ENCODE measurements at places on chromosomes 1 and 21.

GRCh38 chr1:222523852-222524251, 24.1 kb downstream of the HHIPL2 start:
- DNase-seq: no peak

GRCh38 chr1:63873751-63874150, 99.9 kb downstream of the ROR1 start:
- no peak for DNase-seq

DNA sequence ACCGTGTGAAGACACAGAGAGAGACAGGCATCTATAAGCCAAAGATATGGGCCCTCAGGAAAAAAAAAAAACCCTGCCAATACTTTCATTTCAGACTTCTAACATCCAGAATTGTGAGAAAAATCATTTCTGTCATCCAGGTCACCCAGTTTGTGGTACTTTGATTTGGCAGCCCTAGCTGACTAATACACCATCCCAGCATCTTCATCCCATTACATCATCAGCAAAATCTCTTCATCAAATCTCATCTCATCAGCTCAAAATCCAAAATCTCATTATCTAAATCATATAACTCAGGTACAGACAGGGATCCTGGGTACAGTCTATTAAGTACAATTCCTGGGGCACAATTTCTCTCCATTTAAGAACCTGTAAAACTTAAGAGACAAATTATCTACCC, 51.9 kb upstream of the GJA8 start:
- no peak for DNase-seq

DNA sequence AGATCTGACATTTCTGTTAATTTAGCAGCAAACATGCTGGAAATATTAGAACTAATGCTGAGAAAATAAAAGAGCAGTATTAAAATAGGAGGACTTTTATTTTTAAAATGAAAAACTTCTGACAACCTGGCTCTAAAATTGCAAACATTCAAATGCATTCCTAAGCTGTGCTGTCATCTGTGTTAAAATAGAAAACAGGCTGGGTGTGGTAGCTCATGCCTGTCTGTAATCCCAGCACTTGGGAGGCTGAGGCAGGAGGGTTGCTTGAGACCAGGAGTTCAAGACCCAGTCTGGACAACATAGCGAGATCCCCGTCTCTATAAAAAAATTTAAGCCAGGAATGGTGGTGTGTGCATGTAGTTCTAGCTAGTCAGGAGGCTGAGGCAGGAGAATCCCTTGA, 44.6 kb downstream of the MIGA1 start:
- no peak for DNase-seq

DNA sequence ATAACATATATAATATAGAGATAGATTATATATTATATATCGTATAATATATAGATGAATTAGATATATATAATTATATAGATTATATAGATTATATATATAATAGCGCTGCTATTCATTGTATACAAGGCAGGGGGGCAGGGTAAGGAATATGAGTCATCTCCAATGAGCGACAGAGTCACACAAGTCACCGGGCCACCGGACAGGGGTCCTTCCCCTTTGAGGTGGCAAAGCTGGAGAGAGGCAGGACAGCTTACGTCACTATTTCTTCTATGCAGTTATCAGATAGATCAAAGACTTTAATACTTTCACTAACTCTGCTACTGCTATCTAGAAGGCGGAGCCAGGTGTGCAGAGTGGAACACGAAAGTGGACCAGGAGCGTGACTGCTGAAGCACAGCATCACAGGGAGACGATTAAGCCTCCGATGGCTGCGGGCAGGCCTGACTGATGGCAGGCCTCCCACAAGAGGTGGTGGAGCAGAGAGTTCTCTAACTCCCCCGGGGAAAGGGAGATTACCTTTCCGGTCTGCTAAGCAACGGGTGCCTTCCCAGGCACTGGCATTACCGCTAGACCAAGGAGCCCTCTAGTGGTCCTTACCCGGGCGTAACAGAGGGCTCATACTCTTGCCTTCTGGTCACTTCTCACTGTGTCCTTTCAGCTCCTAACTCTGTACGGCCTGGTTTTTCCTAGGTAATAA, 2154.7 kb downstream of the MRPL39 start:
- no peak for DNase-seq

DNA sequence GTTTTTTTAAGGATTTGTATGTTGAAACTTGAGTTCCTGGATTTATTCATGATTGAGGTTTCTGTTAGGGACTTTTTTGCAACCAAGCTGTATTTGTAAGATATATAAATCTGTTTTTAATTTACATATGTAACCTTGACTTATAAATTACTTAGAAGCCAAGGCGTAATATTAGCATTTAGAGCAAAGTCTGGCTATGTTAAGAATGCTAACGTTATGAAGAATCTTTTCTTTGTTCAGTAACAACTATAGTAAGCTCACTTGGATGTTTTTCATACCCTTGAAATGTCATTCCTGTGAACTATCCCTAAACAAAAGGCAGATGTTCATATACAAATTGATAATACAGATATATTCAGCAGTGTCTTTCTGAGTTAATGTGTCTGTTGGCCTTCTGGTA, 155.3 kb downstream of the MAGI3 start:
- DNase-seq: no peak

GRCh38 chr1:94636624-94637023, 95.1 kb upstream of the F3 start:
- DNase-seq: no peak

- DNase-seq: no peak
Measured at GRCh38 chr1:65281846-65282245, 27.5 kb upstream of the DNAJC6 start.

DNA sequence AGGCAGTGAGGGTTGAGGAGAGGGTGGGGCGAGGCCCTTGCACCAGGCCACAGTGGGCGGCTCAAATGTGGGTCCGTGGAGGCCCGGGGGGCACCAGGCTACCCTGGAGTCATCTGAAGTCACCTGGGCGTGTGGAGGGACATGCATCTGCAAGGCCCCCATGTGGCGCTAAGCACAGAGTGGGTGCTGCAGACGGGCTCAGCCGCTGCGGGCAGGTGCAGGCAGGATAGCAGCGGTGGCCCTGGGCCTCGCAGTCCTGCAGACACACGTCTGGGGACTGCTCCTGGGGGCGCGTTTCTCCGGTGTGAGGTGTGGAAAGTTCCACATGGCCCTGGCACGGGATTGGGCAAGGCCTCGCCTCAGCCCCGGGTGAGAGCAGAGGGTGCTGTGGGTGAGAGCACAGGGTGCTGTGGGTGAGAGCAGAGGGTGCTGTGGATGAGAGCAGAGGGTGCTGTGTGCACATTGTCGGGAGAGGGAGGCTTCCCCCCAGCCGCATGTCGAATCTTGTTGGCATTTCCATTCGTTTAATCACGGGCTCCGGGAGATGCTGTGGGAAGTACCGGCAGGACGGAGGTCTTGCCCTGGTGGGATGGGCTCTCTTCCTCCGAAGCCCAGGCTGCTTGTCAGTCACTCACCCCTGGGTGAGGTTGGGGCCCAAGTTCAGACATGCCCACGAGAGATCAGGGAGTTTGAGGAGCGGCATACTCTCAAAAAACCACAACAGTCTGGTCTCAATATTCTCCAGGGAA, 46.5 kb downstream of the TP73 start:
- DNase-seq: no peak

DNA sequence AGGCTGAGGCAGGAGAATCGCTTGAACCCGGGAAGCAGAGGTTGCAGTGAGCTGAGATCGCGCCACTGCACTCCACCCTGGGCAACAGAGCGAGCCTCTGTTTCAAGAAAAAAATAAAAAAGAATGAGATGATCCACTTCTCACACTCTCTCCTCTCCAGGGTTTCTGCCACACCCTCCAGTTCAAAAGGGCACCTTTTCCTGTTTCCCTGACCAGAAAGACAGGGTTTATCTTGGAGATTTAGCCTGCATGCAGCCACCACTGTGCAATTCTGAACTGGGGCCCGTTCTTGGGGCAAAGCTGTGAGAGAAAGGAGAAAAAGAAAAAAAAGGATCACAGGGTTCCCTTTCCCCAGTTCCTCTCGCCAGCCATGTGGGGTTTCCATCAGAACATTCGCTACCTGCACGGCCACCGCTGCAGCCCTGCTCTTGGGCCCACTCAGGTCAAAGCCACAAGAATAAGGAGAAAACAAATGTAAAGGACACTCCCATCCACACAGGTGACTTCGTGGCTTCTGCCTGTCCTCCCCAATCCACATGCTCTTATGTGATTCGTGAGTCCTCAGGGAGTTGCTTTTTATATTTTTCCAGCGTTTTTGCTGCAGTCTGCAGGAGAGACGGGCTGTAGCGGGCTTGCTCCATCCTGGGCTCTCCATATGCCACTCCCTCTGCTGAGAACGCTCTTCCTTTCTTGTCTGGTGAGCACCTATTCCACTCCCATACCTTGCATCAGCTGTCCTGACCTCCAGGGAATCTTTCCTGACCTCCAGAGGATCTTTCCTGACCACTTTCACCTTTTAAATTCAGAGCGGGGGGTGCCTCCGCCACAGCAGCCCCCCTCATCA, 26.4 kb downstream of the GNG4 start:
- no peak for DNase-seq

- DNase-seq: no peak
Measured at GRCh38 chr1:202275061-202275770, 66.5 kb downstream of the UBE2T start.

- DNase-seq: no peak
Measured at GRCh38 chr1:157562515-157562914, 10.2 kb upstream of the FCRL5 start.

- DNase-seq: no peak
Measured at GRCh38 chr1:220207411-220207810, 64.8 kb downstream of the RAB3GAP2 start.

DNA sequence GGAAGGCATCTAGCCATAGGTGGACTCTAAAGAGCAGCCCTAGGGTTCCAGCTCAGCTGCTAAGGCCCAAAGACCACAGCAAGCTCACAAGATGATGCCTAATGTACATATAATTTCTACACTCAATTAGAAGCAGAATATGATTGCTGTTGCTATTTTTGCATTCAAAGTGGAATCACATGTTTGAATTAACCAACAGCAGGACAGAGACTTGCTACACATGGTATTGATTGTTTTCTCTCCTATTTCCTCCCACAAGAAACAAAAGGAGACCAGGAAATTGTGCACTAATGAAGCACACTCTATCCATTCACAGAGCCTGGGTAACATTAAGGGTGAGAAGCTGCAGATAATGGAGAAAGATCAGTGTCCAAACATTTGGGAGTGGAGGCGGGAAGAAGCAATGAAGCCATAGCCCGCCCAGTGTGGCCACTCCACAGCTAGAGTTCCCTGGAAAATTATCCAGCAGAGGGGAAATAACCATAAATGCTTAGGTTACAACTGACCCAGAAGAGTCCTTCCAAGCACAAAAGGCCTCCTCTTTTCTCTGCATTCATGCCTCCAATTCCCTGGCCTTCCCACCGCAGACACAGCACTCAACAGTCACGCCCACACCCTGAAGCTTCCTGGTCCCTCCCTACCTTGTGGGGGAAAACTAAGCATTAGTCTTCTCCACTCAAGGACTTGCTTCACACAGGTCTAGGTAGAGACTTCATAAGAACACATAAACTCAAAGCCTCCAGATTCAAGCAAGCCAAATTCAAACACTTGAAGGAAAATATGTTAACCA, 7.5 kb downstream of the CNN3 start:
- DNase-seq: no peak

DNA sequence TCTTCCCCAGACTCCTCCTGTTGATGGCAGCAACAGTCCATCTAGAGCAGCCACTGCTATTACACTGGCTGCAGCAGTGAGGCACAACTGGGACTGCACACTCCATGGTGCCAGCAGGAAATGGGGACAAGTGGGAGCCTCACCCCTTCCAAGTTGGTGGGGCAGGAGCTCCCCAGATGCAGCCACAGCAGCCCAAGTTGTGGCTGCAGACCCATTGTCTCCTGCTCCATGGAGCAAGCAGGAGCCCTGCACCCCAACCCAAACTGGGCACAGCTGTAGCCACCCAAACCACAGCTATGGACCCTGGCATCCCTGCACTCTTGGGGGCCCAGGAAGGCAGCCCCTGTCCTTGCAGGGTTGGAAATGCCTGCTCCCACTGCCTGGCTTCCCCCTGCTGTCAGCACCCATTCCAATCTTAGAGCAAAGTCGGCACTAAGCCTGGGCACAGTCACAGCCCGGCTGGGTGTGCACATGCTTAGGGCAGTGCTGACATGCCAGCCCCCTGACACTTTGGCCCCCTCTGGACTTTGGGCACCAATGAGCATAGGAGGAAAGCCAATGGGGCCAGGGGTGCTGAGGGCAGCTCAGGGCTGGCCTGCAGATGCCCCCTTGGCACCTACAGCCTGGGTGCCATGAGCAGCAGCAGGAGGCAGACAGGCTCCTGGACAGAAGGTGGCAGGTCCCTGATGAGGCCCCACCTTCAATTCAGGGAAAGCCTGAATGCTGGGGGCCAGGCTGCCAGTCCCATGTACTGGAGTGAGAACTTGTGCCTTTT, 44.0 kb downstream of the MATN1 start:
- no peak for DNase-seq

GRCh38 chr1:60600532-60600931, 481.8 kb upstream of the NFIA start:
- DNase-seq: no peak

- no peak for DNase-seq
Measured at GRCh38 chr21:33828083-33828482, 87.5 kb downstream of the ATP5PO start.

GRCh38 chr1:56377431-56377830, 201.9 kb downstream of the PLPP3 start:
- no peak for DNase-seq

- DNase-seq: peak; percentile 53
Measured at GRCh38 chr21:45538381-45539045, 3.7 kb downstream of the SLC19A1 start.

GRCh38 chr1:43931711-43932660, 1.6 kb upstream of the ARTN start:
- DNase-seq: no peak

DNA sequence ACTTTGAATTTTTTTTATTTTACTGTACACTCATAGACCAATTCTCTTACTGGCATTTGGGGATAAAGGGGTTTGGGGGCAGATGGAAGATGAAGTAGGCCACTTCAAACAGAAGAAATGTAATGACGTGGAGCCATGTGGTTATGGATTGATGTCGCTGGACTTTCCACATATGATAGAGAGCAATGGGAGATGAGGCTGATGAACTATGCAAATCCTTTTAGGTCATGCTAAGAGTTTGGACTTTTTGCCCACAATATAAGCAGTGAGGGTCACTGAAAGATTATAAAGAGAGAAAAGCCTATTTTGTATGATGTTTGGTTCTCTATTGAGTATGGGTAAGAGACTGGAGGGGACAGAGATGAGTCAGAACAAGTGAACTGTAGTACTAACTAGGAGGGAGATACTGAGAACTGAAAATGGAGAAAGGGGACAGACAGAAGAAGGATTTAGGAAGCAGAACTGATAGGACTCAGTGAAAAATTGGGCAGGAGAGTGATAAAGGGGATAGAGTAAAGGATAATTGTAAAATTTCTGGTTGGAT, 9.2 kb downstream of the C1orf21 start:
- no peak for DNase-seq

- no peak for DNase-seq
Measured at GRCh38 chr1:191065346-191065745, 587.7 kb upstream of the BRINP3 start.

GRCh38 chr1:78843546-78843945, 163.0 kb downstream of the ADGRL4 start:
- no peak for DNase-seq

- DNase-seq: no peak
Measured at GRCh38 chr1:86515597-86515996, 31.3 kb upstream of the CLCA4 start.

All from psoas muscle (tissue), 8 donors.